Stimulated activated CD8-positive, alpha-beta memory T cell treated with anti-CD3 and anti-CD28 coated beads, Interleukin-15, amount 100 ng/mL, for 1 hour (primary cell): ENCODE measurements at places on chromosomes 6 and 20.

- DNase-seq: no peak
These were observed 78.2 kb upstream of the TBX18 start for GRCh38 chr6:84842525-84843166.

GRCh38 chr20:57787990-57788781 is 78.4 kb upstream of the PMEPA1 start:
- DNase-seq: no peak

DNA sequence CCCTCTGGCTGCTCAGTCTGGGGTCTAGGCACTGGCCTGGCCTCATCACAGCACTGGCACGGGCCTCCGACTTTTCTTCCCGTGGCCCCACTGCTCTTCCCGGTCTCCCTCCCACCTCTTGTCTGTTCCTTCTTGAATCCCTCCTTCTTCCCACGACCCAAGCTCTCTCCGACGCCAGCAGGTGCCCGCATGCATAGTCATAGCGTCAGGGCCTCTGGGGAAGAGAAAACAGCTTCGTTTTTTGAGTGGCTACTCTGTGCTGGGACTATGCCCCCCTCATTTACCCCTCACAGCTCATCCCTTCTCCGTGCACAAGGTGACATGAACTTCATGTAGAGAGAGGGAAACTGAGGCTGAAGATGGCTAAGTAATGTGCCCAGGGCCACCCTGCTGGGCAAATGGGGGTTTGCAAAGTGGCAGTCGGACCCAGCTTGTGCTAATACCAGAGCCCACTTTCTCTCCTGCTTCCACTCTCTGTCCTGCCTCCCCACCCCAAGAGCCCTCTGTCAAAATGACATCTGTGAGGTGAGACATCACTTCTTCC is 59.2 kb downstream of the SYNJ2 start:
- DNase-seq: no peak

GRCh38 chr6:155183095-155183494 is 80.7 kb upstream of the CLDN20 start:
- no peak for DNase-seq
